ENCODE measurements at places on chromosomes 11 and 22. TPM values are rescaled to one million over a fixed set of nuclear protein-coding genes. Genes with fewer than 3 reads are reported as not detected.

- DNase-seq: peak; percentile 11
Observed at GRCh38 chr22:17872471-17872870, 98.2 kb upstream of the BID start.

- no peak for DNase-seq
Observed at GRCh38 chr11:95242845-95243605, 12.0 kb upstream of the SESN3 start.

DNA sequence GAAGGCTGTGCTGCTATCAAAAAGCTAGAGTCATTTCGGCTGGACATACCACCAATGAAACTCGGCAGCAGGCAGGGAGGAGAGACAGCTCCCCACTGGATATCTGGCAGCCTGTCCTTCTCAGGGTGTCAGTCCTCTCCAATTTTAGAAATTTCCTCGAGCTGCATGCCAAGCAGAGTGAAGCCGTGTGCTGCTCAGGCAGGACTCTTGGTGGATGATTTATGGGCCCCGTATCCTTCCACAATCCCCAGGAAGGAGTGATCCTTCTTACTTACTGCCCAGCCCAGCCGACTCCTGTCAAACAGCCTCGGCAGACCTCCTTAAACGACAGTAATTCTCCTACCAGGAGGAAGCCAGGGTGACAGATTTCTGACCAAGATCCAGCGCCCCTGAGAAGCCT lies 410.4 kb downstream of the TENM4 start:
- DNase-seq: no peak

- peak; percentile 65 for DNase-seq
Observed at GRCh38 chr11:11416917-11417316, 63.9 kb upstream of the CSNK2A3 start.

DNA sequence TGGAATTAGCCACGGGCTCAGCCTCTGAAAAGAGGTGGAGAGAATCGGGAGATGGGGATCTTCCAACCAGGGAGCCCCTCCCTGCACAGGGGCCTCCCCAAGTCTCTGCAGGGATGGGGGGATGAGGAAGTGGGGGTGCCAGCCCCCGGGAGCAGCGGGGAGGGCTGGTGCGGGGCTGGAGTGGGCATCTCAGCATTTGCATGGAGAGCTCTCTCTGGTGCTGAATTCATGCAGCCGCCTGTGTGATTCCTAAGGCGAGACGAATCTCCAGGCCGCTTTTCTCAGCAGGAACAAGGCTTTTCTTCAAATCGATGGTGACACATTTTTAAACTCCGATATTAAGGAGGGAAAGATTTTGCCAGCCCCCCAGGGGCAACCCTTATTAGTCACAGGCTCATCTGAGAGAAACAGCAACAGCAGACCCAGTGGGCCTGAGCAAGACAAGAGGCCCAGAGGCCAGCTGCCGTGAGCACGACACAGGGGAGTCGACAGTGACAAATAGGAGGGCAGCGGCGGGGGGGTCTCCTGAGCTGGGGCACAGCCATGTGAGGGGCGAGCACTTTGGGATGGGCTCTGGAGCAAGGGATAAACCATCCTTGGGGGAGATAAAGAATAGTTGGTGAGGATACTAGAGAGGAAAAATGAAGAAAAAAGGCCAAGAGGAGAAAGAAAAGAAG lies 29.0 kb downstream of the MACROD1 start:
- DNase-seq: no peak

GRCh38 chr11:7020183-7020917 lies at the start of the genes NLRP14 and ZNF214:
TSS of gene NLRP14 (plus strand) at chr11:7020479. CDS start at chr11:7038587, 18,108 bp downstream.
TSS of gene ZNF214 (minus strand) at chr11:7020346. CDS start at chr11:7002835, 17,511 bp downstream.
- DNase-seq: peak; percentile 89

- no peak for DNase-seq
Observed at GRCh38 chr11:2889362-2890273, 4.0 kb upstream of the CDKN1C start.

DNA sequence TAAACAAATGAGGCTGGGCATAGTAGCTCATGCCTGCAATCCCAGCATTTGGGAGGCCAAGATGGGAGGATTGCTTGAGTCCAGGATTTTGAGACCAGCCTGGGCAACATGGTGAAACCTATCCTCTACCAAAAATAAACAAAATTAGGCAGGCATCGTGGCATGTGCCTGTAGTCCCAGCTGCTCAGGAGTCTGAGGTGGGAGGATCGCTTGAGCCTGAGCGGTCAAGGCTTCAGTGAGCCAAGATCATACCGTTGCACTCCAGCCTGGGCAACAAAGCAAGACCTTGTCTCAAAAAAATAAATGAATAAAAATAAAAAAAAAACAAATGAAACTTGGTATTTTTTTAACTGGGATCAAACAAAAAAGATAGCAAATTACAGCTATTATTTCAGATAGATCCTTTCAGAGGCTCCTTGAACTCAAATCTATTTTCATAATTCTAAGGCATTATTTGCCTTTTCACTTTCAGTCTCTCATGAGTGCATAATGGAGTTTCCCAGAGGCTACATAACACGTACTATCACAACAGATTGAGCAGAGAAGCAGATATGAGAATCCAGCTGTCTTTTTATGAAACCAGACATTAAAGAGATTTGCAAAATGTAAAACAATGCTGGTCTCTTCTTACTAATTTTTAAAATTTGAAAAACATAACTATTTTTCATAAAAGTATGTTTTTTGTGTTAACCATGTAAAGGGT lies 23.1 kb downstream of the DDIAS start:
- no peak for DNase-seq

- no peak for DNase-seq
Observed at GRCh38 chr22:43666457-43666856, 145.6 kb downstream of the EFCAB6 start.

DNA sequence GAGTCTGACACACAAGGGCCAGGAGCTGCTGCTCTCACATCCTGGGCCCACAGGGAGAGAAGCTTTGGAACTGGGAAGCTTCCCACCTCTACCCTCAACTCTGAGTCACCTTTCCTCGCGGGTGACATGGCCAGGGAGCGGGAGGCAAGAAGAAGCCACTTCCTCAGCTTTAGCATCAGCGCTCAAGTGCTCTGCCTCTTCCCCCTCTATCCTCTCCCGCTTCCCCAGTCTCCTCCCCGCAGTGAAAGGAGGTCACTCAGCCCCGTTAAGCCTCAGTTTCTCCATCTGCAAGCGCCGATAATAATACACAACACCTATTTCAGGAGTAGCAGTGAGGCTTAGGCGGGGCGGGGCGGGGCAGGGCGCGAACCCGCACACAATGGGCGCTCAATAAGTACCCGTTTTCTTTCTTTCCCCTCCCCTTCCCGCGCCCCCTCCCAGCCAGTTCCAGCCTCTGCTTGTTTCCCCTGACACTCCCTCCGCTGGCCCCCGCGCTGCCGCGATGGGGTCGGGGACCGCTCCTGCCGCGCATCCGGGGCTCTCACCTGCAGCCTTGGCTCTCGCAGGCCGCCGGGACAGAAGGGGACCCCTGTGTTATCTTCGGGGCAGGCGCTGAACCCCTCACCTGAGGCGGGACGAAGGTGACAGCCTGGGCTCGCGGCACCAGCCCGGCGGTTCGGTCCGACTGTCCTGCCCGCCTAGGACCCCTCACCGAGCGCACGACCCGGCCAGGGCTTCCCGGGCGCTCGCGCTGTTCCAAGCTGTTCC lies 892 bp downstream of the GDPD5 start:
- DNase-seq: peak; percentile 34

GRCh38 chr11:131365329-131365930 lies 5.0 kb upstream of the NTM start:
- no peak for DNase-seq

GRCh38 chr11:73273222-73273895 lies 1.2 kb downstream of the P2RY6 start:
- DNase-seq: no peak

DNA sequence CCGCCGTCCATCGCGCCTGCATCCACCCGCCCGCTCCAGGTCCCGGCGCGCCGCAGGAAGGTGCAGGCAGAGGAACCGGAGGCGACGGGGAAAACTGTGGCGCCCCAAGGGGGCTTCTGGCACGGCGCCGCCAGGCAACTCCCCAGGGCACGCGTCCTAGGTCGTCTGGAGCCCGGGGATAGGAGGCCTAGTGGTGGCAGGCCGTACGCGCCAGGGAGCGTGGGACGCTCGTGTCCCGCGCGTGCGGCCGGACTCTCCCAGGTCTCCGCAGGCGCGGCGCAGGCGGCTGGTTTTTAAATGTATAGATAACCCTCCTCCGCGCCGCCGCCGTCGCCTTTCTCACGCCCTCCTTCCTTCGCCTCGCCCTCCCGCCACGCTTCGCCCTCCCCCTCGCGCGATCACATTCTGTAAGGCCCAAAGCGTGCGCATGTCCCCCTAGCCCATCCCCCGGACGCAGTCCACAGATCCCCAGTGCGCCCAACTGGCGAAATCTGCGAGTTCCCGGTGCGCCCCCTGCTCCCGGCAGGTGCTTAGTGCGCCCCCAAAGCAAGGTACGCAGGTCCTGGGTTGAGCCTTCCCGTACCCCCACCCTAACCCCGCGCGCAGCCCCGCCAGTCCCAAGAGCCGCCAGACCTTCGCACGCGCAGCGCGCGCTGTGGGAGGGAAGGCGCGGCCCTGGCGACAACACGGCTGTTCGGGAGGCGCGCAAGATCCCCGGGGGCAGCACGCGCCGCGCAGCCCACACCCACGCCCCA lies at the start of gene ASCL2:
Gene ASCL2 (minus strand): TSS at position 267 of the 755 bp plus-strand sequence. CDS start 256 bp downstream, at position 11.
- DNase-seq: no peak

The MS4A8 gene
- total RNA-seq: not detected

The CD3G gene
- total RNA-seq: not detected

The CKAP5 gene
- total RNA-seq: 82.8 TPM

The C11orf86 gene
- total RNA-seq: not detected

The DRD2 gene
- not detected for total RNA-seq
